CD4-positive, alpha-beta T cell (primary cell): ENCODE measurements at places on chromosomes 1 and 21.
A peak's percentile ranks its signal among the peaks of the same experiment; 100 is the strongest.

DNA sequence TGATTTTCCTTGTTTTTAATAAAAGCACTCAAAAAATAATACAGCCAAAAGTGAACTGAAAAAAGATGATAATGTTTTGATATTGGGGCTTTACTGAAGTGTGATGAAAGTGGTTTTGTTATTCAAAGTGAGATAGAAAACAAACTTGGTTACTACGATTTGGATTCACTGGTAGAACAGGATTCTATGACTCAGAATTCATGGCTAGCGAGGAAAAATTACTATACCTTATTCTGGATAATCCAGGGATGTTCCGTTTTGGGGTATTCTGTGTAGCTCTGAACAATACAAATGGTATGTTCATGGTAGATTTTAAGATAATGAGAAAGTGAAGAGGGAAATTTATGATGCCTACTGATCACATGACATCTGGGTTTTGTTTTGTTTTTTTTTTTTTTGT lies 117.7 kb downstream of the NRDC start:
- no peak for DNase-seq

- no peak for DNase-seq
Observed at GRCh38 chr1:216621536-216621935, 101.7 kb downstream of the ESRRG start.

DNA sequence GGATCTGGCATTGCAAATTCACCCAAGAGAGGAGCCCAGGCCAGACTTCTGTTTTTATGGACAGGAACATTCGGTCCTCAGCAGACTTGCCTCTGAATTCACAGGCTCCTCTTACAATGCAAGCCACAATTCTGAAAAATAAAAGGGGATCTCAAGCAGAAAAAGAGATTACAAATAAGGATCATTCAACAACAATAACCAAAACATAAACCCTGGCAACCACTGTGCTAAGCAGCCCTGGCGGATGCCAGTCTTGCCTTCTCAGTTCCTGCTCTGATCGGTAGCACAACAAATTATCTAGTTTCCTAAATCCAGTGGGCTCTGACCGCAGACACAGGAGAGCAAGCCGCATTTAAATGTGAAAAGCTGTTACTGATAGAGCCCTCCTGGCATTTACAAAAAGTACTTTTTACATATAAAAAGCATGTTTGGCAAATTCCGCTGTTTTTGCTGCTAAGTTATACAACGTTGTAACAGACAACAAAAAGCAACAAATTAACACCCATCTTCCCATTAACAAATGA lies 123.4 kb upstream of the FOXD3 start:
- DNase-seq = no peak

GRCh38 chr1:43348809-43349593 lies 9.8 kb upstream of the CDC20 start:
- peak; percentile 89 for DNase-seq

DNA sequence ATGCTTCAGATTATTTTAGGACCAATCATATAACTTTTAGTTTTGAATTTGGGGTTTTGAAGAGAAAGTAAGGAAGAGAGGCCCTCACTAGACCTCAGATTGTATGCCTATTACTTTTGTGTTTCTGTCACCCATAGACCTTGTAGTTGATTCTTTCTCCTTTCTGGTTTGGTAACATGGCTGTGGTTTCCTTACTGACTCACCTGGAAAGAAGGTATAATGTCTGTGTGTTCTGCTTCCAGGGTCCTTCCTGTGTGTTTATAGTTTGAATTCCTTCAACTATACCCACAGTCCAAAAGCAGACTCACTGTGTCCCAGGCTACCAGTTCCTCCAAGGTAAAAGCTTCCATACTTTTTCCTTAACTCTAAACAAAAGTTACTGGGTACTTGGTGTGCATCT lies 8.1 kb downstream of the SLC44A3 start:
- DNase-seq = no peak

DNA sequence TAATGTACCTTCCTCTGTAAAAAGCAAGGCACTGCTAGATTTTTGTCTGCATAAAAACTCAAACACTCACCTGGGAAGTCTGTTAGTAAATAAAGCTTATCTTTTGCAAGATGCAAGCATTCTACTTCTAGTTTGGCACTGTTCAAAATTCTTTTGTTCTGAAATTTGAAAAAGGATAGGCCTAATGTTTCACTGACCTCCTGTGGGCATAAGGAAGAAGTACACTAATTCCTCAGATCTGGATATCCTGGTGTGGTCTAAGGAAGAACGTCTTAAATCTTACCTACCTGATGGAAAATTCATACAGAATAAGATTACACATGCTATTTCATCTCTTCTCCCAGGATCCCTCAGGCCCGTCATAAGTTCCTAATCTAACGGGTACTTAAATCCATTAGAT lies 93.5 kb upstream of the CAMK1G start:
- no peak for DNase-seq

GRCh38 chr1:54567961-54568360 lies 19.9 kb downstream of the ACOT11 start:
- no peak for DNase-seq

GRCh38 chr1:162502928-162503327 lies 5.3 kb downstream of the UHMK1 start:
- no peak for DNase-seq

- no peak for DNase-seq
Observed at GRCh38 chr1:76281306-76281705, 206.8 kb downstream of the ST6GALNAC3 start.

DNA sequence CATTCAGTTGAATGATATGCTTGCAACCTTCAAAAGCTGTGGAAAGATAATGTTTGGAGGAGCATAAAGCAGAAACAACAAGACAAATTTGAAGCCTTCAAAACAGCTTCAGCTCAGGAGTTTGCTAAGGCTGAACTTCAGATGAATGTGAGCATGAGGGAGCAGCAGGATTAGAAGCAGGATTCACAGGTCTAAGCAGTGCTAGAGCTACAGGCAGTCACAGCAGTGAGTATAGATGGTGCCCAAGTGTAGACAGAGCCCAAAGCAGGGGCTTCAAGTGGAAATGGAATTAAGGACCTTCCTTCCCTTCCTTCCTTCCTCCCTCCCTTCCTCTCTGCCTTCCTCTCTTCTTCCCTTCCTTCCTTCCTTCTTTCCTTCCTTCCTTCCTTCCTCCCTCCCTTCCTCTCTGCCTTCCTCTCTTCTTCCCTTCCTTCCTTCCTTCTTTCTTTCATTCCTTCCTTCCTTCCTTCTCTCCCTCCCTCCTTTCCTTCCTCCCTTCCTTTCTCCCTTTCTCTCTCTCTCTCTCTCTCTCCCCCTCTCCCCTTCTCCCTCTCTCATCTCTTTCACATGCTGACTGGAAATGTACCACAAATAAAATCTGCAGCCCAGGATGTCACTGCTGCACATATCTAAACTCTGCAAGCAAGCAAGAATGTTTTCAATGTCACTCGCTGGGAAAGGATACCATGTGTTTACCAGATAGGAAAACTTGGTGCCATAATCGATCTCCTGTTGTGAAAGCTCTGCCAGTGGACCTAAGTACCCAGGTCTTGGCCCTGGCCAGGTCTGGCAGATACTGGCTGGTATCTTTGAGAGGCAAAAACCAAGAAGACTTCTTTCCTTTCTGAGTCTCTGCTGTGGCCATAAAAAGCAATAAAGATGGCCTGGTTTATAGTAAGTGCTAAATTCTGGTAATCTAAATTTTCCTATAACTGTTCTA lies 13.1 kb upstream of the SLC30A10 start:
- DNase-seq = no peak

- DNase-seq = no peak
Observed at GRCh38 chr1:210151052-210151672, 81.4 kb upstream of the SERTAD4 start.

GRCh38 chr1:100009458-100009857 lies 39.7 kb downstream of the SLC35A3 start:
- DNase-seq = no peak

GRCh38 chr1:205532996-205533735 lies 28.7 kb downstream of the CDK18 start:
- DNase-seq = no peak
